ENCODE measurements at places on chromosomes 16 and 17. TPM values are rescaled to one million over a fixed set of nuclear protein-coding genes. Genes with fewer than 3 reads are reported as not detected.

GRCh38 chr17:9907883-9908648 lies 3.0 kb upstream of the RCVRN start:
- DNase-seq = no peak

DNA sequence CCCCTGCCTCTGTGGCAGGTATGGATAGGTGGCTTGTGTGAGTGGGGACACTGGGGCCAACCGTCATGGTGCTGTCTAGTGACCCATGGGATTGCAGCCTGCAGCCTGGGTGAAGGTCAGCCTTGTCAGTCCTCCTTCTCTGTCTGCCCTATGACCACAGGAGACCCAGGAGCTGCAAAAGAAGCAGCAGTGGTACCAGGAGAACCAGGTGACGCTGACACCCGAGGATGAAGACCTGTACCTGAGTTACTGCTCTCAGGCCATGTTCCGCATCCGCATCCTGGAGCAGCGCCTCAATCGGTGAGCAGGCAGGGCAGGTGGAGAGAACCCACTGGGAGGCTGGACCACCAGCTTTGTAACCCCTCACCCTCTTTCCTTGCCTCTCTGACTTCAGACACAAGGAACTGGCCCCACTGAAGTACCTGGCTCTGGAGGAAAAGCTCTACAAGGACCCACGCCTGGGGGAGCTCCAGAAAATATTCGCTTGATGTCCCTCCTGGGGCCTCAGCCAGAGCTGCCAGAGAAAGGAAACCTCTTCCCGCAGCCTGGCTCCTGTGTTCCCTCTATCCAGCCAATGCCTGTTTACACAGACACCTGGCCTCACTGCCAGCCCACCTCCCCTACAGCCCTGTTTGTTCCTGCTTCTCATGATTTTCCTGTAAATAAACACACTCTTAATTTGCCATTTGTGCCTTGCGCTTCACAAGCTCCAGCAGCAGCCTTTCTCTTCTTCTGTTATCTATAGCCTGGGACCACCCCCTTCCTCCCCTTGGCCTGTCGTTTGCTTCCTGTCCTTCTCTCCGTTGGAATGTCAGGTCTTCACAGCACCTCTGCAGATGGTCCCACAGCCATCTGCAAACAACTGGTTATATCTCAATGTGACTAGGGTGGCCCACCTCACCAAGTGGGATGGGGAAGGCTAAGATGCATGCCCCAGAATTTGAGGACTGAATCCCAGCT lies 4.5 kb upstream of the KATNB1 start:
- DNase-seq = no peak

- DNase-seq = no peak
Measured at GRCh38 chr16:67040906-67041305, 12.0 kb downstream of the CBFB start.

- no peak for DNase-seq
Measured at GRCh38 chr16:82363026-82363816, 193.2 kb upstream of the MPHOSPH6 start.

DNA sequence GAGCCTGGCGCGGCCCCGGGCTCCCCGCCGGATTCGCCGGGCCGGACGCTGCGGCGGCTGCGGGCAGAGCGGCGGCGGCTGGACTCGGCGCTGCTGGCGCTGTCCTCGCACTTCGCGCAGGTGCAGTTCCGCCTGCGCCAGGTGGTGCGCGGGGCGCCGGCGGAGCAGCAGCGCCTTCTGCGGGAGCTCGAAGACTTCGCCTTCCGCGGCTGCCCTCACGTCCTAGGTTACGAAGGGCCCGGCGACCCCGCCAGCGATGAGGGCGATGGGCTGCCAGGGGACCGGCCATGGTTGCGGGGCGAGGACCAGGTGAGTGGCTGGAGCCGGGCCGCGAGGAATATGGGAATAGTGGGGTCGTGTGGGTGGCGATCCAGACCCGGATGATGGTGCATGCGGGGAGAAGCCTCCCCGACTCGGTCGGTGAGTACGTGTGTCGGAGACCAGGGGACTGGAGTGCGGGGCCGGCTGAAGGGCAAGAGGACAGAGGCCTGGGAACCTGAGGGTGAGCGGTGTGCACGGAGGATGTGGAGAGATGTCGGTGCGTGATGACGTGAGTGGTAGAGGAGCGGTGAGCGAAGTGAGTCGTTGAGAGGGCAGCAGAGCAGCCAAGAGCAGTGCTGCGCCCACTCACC lies 517 bp downstream of the RUNDC1 start:
- peak; percentile 68 for DNase-seq

DNA sequence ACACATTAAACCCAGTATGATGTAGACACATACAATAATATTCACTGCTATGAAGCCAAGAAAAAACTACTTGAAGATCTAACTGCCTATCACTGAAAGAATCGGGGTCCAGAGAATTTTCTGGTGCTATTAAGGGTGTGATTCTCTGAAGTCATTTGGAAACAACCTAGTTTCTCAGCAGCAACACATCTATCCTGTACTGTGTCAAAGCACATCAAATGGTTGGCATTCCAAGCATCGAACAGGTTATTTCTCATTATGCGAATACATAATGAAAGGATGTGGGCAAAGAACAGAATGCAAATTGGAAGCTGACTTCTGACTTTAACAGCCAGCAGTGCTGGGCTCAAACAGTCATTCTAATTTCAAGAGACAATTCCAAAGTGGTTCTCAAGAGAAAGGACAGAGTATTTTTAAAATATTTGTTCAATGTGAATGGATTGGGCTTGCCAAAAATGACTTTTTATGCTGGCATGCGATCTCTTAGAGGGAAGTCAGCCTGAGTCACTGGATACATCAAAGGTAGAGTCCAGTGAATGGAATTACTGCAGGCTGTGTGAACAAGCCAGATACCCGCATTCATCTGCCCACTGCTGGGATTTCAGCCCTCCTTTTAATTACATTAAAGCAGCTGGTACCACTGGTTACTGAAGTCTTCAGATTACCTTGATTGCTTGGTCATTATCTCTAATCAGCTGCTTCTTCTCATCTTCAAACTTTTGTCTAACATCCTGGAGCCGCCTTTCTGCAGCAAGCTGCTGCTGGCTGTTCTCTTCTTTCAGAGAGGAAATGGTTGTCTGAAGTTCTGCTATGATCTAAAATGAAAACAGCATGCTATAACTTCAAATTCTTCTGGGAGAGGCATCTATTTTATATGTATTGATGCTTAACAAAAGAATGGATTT lies 181.2 kb upstream of the AXIN2 start:
- no peak for DNase-seq

MRPL28 gene
- 22.0 TPM for total RNA-seq

GRCh38 chr17:42937712-42938596 lies 26.3 kb downstream of the AARSD1 start:
- DNase-seq = peak; percentile 57

DNA sequence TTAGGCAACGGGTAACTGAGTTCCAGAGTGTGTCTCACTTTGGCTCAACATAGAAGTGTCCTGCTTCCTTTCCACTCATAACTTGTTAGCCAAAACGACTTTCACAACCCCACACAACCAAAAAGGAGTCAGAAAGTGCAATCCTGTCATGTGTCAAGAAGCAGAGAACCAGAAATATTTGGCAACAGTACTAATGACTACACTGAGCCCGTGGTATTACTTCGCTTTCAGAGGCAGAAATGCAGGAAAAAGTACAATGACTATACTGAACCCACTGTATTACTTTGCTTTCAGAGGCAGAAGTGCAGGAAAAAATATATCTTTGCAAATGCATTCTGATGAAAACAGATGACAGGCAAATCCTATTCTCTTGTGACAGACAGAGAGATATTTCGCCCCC lies 484.6 kb downstream of the KIF2B start:
- no peak for DNase-seq

DNA sequence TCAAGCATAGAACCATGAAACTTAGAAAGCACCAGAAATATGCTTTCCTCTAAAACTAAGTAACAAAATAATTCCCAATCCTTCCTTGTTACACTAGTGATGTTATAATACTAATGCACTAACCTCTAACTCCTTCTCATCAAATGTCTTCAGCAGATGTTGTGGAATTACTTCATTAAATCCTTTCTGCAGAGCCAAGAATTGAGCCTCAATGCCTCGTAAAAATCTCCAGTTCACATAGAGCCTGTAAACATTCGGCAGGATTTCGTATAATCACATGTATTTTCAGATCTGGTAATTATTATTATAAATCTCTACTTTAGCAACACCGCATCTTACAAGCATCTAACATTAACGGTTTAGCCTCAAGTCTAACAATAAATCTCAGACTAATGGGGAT lies 44.7 kb downstream of the CEP95 start:
- DNase-seq = no peak

CMTM4 gene
- total RNA-seq = 40.0 TPM

KRTAP9-4 gene
- total RNA-seq = not detected

GRCh38 chr16:87939562-87940423 lies 3.5 kb upstream of the CA5A start:
- no peak for DNase-seq

TOM1L1 gene
- 39.0 TPM for total RNA-seq

KCNJ2 gene
- 1.1 TPM for total RNA-seq

CHAD gene
- total RNA-seq = 5.0 TPM

DNA sequence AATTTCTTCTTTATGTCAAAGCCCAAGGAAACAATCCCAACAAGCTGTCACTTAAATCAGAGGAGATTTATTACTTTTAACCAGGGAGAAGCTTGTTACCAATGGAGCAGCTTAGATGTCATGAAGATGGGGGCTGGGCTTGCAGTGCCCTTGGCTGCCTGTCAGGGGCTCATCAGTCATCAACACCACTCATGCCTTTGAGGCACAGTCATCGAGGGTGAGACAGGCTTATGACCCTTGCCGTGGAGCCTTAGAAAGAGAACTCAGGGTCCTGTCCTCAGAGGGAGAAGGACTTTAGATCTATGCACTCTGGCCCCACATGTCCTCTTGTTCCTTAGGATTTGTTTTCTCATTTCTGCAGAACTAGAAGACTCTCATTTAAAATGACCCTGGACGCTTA lies 318.3 kb downstream of the CBLN1 start:
- DNase-seq = no peak

CPPED1 gene
- 2.7 TPM for total RNA-seq

DNA sequence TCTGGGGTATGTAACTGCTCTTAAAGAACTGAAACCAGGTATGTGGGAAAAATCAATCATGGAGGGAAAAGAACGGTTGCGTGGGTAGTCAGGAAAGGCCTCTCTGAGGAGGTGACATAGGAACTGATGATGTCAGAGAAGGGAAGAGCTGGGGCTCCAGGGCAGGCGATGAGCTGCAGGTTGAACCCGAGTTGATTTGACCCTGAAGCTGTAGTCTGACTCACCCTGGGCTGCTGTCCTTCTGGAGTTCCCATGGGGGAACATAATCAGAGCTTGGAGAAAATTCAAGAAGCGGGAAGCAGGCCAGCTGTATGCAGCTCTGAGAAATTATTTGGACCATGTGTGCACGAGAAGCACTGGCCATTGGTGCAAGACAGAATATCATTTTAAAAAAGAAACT lies 16.7 kb downstream of the SLC6A2 start:
- DNase-seq = no peak

SLFN5 gene
- total RNA-seq = 5.7 TPM

- DNase-seq = peak; percentile 89
Measured at GRCh38 chr17:82889496-82890338, 49.9 kb upstream of the ZNF750 start.

- no peak for DNase-seq
Measured at GRCh38 chr16:1193143-1193824, 31.8 kb downstream of the TPSG1 start.

DNA sequence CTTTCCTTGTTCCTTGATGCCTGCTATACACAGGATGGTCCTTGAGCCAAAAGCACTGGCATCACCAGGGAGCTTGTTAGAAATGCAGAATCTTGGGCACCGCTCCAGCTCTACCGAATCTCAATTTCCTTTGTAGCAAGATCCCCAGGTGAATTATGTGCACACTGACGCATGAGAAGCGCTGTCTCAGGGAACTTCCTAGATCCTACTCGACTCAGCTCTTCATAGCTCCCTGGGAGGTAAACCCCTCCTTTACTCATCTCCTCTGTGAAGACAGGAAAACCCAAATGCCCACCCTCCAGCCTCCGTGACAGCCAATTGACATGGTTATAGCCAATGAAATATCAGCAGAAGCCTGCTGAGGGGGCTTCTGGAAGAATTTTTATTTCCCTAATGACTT lies 4.1 kb downstream of the USP31 start:
- DNase-seq = no peak

DNA sequence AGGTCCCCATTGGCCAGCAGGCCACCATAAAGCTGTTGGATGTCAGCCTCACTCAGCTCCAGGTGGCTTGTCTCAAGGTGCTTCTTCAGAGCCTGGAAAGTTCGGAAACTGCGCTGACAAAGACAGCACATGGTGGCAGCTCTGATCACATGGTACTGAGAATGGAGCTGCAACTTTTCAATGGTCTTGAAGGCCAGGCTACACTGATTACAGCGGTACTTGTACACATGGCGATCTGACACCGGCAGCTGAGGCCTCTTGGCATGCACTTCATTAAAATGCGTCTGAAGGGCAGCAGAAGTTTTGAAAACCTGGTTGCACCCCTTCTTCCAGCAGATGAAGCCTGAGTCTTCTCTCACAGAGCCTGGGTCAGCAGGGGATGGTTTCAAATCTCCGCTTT lies 249.7 kb downstream of the ZFHX3 start:
- no peak for DNase-seq

- DNase-seq = peak; percentile 72
Measured at GRCh38 chr17:8223356-8224126, 13.2 kb upstream of the AURKB start.

OR1F1 gene
- total RNA-seq = not detected

ERN2 gene
- total RNA-seq = 3.9 TPM

DNA sequence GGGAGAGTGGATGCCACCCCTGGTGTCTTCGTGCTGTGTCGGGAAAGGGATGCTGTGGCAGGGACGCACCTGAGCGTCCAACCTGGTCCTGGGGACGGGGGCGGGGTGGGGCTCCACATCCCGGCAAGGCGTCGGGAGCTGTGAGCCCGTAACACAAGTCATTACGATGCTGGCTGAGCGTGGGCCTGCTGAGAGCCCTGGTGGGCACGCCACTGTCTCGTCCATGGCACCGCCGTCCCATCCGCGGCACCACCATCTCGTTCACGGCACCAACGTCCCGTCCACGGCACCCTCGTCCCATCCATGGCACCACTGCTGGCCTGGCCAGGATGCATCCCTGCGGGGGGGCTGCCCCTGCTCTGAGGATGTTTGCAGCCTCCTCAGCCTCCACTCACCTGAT lies 24.1 kb upstream of the GNG13 start:
- no peak for DNase-seq

TSPOAP1 gene
- total RNA-seq = 15.3 TPM

GRCh38 chr17:5234645-5235576 lies at the start of gene SCIMP:
Gene SCIMP (minus strand): TSS chr17:5234860. CDS start chr17:5234755, 105 bp downstream.
- DNase-seq = peak; percentile 50

MILR1 gene
- 1.0 TPM for total RNA-seq

- DNase-seq = peak; percentile 57
Measured at GRCh38 chr16:27363797-27364196, 38.2 kb upstream of the IL21R start.
